Naive thymus-derived CD8-positive, alpha-beta T cell (primary cell): ENCODE measurements at places on chromosomes 13 and 19.

DNA sequence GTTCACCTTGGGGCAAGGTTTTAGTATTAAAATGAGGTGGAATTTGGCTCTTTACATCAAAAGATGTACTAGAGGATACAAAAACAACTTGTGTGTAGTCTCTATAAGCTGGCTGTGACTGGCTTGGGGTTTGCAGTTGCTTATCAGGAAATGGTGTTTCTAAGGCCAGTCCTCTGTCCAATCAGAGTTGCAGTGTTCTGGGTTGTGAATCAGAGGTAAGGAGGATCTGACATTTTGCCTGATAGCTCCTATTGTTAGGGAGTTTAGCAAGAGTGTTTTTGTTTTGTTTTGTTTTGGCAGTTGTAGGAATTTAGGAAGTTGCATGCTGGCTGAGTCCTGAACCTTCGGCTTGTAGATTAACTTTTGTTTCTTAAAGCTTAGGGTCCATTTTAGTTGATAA is 20.1 kb upstream of the ESD start:
- no peak for DNase-seq

- DNase-seq = no peak
Measured at GRCh38 chr19:17491287-17491686, 20.2 kb upstream of the PGLS start.

DNA sequence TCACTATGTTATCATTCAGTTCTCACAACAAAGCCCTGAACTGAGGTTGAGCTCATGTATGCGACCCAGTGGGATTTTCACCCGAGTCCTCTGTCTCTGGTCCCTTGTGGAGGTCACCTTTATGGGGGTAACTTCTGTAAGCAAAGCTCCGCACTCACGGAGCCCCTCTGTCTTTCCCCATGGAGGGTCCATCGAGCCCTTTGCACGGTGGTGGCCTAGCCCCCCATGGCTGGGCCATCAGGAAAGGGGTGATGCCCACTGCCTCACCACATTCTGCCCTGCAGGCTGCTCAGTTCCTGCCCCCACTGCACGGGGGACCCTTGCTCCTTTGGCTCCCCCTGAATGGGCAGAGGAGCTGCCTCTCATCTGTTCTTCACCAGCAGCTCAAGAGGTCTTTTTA is 39.6 kb downstream of the CHST8 start:
- no peak for DNase-seq

DNA sequence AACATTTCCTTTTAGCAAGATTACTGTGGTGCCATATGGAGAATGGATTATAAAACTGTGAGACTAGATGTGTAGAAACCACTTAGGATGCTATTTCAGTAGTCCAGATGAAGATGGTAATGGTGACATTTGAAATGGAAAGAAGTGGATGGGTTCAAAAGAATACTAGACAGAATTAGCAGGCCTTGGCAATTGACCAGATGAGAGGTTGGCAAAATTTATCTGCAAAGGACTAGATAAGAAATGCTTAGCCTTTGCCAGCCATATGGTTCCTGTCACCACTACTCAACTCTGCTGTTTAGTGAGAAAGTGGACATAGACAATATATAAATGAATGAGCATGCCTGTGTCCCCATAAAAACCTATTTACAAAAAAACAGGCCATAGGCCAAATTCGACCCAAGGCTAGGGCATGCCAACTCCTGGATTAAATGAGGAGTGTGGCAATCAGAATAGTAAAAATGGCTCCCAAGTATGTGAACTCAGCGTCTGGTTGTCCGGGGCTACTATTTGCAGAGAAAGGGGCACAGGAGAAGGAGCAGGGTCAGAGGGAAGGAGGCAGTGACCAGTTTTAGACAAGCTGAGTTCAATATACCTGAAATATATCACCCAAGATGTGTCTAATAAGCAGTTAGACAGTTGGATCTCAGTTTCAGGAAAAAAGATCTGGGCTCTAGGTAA is 98.4 kb downstream of the ENOX1 start:
- no peak for DNase-seq

DNA sequence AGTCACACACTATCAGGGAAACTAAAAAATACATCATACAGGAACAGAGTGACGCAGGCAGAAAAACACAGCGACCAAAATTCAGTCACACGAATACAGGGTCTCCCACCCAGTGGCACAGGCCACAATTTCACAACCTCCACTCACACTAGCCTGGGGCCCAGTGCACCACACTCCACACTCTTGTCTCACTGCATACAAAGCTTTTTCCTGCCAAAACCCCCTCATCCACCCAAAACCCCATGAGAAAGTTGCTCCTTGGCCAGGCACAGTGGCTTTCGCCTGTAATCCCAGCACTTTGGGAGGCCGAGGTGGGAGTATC is 1.2 kb downstream of the S1PR5 start:
- no peak for DNase-seq

DNA sequence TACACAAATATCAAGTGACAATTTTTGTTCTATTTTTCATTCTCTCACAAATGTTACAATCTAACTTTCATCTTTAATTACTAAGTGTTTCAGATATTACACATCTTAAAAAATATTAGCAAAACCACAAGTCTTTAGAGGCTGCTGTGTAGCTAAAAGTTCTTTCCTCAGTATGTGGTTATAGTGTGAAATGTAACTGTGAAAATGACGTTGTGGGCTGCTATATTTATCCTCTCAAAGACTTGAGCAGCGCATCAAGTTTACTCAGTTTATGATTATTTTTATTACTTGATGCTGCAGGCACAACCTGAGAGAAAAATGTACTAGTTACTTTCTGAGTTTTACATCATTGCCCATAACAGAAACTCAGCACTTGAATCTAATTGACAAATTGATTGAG is 2860.6 kb upstream of the PCDH20 start:
- no peak for DNase-seq

GRCh38 chr13:36082396-36082795 is 48.8 kb downstream of the DCLK1 start:
- DNase-seq = no peak

DNA sequence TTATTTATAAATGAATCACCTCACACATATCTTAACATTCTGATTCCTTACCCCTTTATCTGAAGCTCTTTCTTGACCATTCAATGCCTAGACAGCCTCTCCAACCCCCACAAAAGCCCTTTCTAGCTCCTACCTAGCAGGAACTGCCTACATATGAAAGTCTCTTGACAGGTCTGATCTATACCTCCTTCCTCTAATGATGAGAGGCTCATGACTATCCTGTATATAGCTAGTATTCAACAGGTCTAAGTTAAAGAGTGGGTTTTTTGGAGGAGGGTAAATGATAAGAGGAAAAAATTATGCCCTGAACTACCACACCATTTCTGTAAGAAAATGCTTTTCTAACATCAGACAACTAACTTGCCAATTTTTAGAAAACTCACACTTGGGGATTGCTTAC is 47.0 kb downstream of the RBM26 start:
- DNase-seq = no peak

GRCh38 chr13:73829416-73829815 is 304.8 kb downstream of the KLF12 start:
- DNase-seq = no peak

- DNase-seq = no peak
Measured at GRCh38 chr19:19207637-19208572, 3.9 kb upstream of the NCAN start.

GRCh38 chr13:66543780-66544179 is 686.4 kb downstream of the PCDH9 start:
- no peak for DNase-seq

DNA sequence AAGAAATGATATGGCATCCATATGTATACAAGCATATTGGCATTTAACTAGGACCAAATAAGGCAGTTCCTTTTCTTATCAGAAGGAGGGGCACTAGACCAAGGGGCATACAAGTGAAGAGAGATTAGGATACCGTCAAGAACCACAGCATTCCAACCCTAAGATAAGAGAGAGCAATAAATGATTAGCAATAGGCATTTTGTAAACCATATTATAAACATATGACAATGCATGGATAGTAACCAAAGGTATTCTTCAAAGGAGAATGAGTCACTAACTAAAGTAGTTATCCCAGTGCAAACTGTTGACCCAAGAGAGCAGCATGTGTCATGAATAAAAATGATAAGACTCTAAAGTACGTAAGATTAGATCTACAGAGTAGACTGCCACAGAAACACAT is 500.9 kb upstream of the HTR2A start:
- DNase-seq = no peak

DNA sequence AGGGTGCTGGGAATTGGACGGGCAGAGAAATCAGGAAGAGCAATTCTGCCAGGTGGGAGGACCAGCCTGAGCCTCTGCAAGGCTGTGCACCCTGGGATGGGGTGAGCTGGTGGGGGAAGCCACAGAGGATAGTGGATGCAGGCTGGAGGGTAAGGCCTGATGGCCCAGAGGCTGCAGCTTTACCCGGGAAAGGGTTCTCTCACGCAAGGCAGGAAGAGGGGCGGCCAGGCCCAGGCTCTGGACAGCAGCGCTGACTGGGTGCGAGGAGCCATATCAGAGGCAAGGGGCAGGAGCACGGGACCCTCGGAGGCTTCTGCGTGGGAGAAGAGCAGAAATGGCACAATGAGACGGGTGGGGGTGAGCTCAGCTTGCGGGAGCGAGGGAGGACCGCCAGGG is 104.6 kb downstream of the SOX1 start:
- no peak for DNase-seq

DNA sequence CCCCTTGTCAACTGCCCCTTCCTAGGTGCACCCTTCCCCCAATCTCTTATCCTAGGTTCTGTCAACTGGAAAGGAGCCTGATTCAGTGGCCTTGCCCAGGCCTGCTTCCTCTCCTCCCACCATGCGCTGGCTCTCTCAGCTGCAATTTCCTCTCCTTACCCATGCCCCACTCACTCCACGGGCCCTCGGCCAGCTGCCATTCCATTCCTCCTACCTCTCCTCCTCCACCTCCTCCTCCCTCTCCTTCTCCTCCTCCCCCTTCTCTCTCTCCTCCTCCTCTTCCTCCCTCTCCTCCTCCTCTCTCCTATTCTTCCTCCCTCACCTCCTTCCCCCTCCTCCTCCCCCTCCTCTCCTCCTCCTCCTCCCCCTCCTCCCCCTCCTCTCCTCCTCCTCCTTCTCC is 9.6 kb upstream of the TIMM44 start:
- no peak for DNase-seq

- DNase-seq = no peak
Measured at GRCh38 chr19:40598918-40599307, 2.3 kb upstream of the LTBP4 start.

DNA sequence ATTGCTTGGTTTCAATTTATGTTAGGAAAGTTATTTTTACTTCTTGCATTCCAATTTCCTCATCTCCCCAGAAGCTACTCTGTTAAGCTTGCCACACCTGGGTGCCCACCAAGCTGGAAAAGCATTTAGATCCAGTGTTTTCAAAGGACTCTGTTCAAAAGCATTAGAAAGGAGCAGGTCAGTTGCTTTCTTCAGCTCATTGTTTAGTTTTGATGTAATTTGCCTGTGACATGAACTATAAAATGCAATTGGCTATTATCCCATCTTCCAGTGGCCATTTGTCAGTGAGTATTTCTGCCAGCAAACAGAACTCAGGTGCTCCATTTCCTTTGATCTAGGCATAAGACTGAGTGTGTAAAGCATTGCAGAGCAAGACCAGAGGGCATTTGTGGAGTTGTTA is 46.7 kb upstream of the RNF113B start:
- no peak for DNase-seq

GRCh38 chr19:16773939-16774338 is 54.3 kb downstream of the NWD1 start:
- no peak for DNase-seq

DNA sequence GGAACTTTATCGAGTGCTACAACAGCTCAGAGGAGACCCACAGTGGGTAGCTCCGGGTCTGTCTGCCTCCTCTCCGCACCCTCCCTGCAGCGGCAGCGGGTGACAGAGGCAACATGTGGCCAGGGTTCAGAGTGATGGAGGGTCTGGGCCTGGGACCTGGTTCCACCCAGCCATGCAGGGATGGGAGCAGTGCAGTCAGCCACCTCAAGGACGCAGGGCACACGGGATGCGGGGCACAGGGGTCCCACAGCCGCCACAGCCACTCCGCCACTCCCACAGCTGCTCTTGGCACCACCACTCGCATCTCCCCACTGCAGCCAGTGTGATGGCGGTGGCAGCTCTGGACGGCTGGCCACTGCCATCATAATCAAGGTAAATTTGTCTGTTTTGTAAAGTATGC is 892.9 kb downstream of the OLFM4 start:
- no peak for DNase-seq

DNA sequence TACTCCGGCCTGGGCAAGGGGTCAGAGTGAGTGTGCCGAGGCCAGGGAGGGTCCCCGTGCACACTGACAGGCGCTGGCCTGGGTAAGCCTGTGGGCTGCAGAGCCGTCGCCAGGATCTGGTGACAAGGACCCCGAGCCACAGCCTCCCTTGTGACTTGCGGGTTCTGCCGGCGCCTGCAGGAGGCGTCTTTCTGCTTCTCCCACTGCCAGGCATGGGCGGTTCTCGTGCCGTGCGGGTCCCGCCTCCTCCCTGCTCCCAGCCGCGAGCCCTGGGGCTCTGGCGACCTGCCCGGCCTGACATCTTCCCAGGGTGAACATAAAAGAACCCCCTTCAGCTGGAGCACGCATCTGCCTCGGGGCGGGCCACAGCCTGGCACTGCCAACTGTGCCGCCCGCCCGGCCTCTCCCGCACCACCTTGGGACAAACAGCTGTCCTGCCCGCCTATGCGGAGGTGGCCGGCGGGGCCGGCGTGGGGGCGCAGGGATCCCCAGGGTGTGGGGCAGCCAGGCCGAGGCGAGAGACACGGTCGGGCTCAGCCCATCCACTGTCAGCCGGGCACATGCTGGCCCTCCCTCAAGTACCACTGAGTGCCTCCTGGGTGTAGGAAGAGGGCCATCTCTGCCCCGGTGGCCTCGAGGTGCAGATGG is 1.5 kb upstream of the HCN2 start:
- peak; percentile 58 for DNase-seq

DNA sequence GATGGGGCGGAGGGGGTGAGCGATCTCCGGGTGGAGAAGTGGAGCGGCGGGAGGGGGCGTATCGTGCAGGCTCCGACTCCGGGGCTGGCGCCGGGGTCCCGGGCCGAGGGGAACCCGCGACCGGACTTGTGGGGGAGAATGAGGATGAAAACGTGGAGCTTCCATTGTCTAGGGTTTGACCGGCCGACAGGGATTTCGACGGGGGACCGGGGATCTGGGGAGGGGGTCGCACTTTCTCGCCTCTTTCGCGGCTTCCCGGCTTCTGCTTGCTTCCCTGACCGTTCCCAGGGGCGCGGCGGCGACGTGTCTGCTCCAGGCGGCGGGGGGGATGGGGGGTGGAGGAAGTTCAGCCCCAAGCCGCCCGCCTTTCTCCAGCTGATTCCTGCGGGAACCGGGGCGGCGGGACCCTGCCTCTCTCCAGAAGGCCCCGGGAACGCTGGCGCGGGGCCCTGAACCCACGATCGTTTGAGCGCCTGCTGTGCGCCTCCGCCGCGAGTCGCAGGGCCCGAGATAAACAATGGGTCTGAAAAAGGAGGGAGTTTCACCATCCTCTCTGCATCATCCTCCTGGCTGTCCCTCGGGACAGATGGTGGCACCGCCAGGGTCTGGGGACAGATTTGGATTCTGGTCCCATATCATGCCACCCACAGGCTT is 790 bp downstream of the TPM4 start:
- no peak for DNase-seq

- DNase-seq = no peak
Measured at GRCh38 chr13:85828094-85828684, 29.0 kb upstream of the SLITRK6 start.

GRCh38 chr19:45376045-45376724 is 5.8 kb upstream of the ERCC2 start:
- DNase-seq = no peak
